ENCODE measurements at places on chromosomes 3 and 15.
A peak's percentile ranks its signal among the peaks of the same experiment; 100 is the strongest.

DNA sequence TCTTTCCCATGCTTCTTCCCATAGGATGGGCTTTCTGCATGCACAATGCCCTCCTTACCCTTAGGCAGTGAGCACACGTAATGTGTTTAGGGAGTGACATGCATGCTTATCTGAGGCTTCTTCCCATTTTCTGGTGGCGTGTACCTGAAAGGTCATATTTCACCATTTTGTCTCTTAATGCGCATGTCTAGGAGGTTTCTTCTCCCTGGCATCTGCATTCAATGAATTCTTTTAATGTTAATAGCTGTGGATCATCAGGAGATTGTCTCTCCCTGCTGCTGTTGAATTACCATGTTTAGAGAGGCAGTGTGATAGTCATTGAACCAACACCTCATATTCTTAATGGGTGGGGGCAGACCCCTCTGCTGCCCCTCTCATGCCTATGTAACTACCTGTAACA is 205.6 kb upstream of the SGO1 start:
- DNase-seq = no peak

DNA sequence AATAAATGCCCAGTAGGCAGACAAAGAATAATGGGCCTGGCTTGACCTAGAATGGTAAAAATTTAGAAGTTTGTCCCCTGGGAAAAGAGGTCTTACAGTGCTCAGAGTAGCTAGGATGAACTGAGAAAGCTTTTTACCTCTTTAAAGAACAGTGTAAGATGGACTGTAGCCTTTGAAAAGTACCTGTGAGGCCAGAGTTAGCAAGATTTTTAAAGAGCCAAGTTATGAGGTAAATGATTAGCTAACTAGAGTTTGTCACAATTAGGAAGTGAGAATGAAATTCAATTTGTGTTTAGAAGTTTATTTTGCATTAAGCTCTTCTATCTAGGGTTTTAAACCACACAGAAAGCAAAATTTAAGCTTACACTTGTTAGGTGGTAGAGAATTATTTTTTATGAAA is 480.9 kb downstream of the ZIC1 start:
- no peak for DNase-seq

- DNase-seq = no peak
These were observed 12.7 kb downstream of the HMCES start for GRCh38 chr3:129291236-129291886.

DNA sequence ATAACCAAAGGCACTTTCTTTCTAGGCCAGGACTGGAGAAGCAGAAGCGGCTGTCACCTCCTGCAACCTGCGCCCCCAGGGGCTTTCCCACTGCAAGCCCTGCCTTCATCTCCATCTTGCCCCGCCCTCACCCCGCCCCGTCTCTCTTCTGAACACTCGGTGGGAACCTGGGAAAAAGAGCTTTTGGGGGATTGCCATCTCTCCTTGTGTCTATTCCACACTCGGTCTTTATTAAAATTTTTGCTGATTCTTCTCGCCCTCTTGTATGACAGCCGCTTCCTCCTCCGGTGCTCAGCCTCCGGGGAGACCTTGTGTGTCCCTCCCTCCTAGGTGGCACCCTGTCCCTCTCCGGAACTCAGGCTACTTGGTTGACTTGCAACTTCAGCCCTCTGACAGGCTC is 41.9 kb upstream of the SPESP1 start:
- DNase-seq = no peak

GRCh38 chr15:67130166-67130565 is 64.8 kb downstream of the SMAD3 start:
- DNase-seq = no peak

- DNase-seq = no peak
These were observed 139.6 kb downstream of the GRM7 start for GRCh38 chr3:7000501-7000900.

DNA sequence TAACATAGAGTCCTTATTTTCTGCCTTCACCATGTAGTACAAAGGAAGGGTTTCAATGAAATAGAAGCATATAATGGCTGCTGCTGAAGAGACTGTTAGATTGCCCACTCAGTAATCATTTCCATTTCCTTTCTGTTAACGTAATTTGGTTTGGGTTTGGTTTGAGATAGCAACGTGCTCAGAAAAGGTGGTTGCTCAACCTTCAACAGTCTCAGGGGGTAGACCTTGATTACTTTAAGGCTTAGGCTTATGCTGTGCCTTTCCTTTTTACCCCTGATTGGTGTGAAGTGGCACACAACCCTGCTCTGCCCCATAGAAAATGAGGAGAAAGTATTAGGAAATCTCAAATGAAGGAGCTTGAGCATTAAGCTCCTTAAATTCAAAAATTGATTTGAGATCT is 163.7 kb upstream of the TP63 start:
- no peak for DNase-seq

GRCh38 chr3:9071936-9072666 is 108.8 kb upstream of the RAD18 start:
- DNase-seq = no peak

- no peak for DNase-seq
These were observed 450.2 kb downstream of the RBMS3 start for GRCh38 chr3:29731050-29731449.

GRCh38 chr15:25739687-25740121 is 123.4 kb downstream of the ATP10A start:
- DNase-seq = peak; percentile 11

DNA sequence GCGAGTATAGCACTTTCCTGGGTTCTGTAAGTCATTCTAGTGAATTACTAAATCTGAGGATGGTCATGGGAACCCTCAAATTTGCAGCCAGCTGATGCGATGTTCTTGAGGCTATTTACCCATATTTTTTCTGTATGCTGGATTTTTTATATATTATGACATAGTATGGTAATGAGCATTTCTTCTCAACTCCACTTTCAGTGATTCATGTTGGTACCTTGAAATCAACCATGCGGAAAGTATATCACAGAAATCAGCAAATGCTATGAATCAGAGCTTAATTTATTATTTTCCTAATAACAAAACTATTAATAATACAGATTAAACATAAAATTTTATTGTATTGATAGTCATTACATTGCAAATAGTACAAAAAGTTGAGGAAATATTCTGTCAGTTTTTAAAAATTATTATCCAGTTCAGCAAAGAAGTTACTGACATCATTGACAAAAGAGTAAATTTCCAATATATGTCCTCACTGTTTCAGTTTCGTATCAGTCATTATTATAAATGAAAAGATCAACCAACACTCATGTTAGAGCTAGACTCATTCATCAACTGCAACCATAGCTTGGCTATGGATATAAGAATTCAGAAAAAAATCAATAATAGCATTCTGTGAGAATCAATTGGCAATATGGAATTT is 164.3 kb upstream of the SETMAR start:
- DNase-seq = no peak

DNA sequence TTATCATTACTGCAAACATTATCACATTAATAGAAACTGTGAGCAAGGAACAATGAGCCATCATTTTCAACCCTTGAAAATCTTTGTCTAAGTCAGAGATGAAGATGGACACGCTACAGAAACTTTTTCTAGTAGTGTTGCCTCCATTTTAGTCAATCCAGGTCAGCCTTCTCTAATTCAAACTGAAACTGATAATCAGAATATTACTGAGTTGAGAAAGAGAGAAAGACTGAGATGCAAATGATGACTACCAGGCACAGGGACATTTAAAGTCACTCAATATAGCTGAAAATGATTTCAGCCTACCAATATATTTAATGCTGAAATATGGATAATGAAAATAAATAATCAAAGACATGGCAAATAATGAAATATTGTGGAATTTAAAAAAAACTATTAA is 261.4 kb downstream of the GBE1 start:
- no peak for DNase-seq

DNA sequence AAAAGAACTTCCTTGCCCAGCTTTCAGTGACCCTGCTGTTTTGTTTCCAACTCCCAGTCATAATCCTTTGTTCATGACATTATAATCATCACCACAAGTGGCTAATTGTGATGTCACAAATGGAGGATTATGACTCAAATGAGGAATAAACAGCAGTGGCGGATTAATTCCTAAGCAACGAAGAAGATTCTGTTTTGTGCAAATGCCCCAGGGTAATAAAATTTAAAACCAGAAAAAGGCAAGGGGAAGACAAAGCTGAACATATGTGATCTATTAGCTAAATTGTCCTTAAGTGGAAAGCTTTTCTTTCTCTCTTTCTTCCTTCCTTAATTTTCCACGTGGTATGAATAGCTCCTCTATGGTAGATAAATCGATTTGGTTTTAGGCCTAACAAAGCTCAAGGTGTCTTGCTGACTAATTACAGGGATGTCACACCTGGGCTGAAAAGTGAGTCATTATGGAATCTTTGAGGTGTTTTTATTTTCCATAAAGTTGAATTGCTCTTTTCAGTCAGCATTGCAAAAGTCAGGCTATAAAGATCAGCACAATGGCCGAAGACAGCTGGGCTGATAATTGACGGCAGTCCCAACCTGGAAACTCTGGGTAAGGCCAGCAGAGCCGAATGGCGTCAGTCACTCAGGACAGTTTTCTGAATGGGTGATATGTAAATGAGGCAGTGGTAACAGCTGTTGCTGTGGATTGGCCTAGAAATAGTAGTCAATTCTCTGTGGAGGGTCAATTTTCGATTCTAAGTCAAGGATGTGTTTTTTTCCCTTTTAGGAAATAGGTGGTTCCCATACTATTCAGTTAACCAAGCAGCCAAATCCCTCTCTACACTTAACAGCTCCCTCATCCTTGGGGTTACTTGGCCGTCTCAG is 121.5 kb downstream of the PTPRG start:
- DNase-seq = no peak

DNA sequence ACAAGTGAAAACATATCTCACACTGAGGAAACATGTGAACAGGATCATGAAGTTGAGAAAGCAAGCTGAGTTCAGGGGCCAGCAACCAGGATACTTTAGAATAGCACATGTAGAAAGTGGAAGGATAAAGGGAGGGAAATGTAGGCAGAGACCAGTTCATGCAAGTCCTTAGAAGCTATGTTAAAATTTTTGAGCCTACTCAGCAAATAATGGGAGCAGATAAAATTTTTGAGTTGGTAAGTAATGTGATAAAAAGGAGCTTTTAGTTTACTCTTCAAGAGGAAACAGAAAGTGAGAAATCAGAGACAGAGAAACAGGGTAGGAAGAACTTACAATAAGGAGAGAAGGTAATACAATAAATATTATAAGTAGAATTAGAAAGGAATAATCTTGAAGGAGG is 105.6 kb upstream of the ZBTB20 start:
- DNase-seq = no peak

Data from activated CD8-positive, alpha-beta memory T cell treated with anti-CD3 and anti-CD28 coated beads for 1 hour (primary cell).